ENCODE measurements at places on chromosomes 5 and 9.
A peak's percentile ranks its signal among the peaks of the same experiment; 100 is the strongest.

- no peak for DNase-seq
These were observed 32.5 kb downstream of the GLT6D1 start for GRCh38 chr9:135606885-135607259.

DNA sequence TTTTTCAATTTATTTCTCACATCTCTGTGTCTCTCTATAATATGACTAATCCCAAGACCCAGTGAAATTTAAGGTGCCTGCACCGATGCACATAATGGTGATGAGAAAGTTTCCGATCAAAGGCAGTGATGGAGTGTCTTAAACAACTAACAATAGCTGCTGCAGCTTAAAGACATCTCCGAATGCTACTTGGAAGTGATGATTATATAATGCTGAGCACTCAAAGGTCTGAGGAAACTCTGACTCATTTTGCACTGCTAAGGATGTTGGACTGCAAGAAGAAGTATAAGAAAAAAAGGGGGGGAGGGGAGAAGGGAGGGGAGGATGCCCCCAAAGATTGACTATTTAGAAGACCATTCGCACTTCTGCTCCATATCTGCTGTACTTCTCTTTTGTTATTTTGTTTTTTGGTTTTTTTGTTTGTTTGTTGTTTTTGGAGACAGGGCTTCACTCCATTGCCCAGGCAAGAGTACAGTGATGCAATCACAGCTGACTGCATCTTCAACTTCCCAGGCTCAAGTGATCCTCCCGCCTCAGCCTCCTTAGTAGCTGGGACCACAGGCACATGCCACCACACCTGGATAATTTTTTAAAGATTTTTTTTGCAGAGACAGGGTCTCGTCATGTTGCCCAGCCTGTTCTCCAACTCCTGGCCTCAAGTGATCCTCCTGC lies 192.2 kb downstream of the HSD17B3 start:
- no peak for DNase-seq

DNA sequence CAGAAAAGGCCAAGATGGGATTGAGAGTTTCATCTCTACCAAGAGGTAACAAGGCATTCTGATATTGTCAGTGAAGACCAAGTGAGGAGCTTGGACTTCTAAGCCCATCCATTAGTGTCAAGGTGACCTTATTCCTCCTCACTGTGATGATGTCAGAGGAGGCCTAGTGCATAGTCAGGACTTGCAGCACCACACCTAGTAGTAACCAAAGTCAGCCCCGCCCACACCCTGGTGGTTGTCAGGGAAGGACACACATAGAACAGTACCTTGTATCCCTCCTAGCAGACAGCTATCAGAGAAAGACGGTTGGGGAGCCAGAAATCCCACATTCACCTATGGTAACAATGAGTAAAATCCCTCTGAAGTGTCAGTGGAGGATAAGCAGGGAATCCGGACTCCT lies 111.7 kb downstream of the AP3B1 start:
- DNase-seq = no peak

DNA sequence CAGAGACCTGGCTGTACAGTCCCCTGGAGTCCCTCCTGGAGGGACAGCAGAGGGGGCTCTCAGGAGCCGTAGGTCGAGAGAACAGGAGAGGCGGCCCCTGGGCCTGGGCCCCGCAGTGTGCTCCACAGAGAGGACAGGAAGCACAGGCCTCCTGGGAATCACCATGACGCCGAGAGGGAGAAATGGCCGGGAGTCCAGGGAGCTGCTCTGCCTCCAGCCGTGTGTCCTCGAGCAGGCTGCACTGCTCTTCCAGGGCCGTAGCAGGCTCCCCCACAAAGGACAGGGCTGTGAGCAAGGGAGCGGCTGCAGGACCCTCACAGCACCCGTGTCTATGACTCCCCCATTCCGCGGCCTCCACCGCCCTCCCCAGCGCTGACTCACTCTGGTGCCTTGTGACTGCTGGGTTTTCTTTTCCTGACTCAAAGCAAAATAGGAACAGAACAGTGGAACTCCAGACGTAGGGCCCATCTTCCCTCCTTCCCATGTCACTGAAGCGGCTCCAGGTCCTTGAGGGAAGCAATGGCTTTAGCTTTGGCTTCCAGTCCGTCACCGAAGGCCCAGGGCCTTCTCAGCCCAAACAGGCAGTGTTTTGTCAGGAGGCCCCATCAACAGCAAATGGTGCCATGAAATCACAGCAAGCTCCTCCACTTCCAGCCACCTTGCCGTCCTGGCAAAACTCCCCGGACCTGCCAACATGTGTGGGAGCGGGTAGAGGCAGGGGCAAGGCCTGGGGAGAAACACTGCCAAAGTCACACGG lies 114.2 kb downstream of the LHFPL2 start:
- no peak for DNase-seq

DNA sequence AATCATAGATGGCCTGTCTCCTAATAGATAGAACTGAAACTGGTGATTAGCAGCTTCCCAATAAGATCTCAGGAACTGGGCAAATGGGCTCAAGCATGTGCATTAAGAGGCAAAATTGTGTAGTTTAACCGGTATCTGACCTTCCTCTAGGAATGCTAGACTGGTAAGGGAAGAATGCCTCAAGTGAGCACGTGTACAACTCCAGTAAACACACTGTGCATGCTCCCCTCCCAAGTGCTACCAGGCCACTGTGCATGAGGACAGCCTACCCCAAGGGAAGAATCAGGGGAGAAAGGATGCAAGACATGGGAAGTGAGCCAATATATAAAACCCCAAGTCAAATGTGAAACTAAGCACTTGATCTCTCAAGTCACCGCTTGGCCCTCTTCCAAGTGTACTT lies 1157.4 kb upstream of the CDH18 start:
- DNase-seq = no peak

DNA sequence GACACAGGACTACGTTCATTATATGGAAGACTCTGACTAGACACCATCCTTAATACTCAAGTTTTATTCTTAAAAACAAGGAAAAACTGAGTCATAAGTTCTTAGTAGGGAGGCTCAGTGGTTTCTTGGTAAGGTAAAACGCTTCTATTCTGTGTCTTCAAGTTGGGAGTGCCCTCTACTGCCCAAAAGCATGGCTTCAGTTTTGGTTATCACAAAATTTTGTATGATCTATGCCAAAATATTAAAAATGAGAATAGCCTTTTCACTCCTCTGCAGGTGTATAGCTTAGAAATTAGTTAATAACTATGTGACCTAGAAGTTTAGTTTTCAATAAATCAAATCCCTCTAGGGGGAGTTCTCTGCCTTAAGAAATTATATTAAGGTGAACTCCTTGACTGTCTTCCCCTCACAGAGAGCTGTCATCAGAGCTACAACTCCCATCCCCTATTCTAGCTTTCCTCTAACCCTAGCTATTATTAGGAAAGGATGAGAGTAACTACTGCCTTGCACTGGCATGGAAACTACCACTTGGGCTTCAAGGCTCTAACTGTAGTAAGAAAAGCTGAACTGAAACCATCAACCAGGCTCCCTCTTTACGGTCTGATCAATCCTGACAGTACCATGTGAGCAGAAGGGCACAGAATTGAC lies 189.7 kb downstream of the GNAQ start:
- DNase-seq = no peak

- no peak for DNase-seq
These were observed 161.2 kb downstream of the PDE4D start for GRCh38 chr5:59732301-59732700.

GRCh38 chr5:140570058-140570457 lies 5.4 kb downstream of the SLC35A4 start:
- no peak for DNase-seq

DNA sequence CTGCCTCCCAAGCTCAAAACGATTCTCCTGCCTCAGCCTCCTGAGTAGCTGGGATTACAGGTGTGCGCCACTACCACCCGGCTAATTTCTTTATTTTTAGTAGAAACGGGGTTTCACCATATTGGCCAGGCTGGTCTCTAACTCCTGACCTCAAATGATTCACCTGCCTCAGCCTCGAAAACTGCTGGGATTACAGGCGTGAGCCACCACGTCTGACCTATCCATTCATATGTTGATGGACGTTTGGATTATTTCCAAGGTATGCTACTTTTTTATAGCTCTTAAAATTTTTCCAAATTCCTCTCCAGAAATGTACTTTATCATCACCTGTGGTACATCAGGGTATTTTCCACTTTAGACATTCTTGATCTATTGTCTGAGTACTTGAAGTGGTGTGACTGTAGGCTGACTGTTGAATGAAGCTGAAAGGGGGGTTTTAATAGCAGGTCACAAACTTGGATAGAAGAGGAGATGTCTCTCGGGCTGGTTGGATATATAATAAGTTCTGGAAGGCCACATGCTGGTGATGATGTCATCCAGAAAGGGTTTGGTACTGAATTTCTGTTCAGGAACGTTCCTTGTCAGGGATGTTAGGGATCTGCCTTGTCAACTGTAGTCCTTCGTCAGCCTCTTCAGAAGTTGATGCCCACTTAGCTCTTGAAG lies 7.4 kb downstream of the CTNNA1 start:
- DNase-seq = no peak

GRCh38 chr5:173472164-173472563 lies 143.9 kb upstream of the STC2 start:
- DNase-seq = peak; percentile 93

- no peak for DNase-seq
These were observed 80.3 kb upstream of the FAM169A start for GRCh38 chr5:74946471-74946870.
